ENCODE measurements at places on chromosomes 3 and 15. TPM values are rescaled to one million over a fixed set of nuclear protein-coding genes. Genes with fewer than 3 reads are reported as not detected.
A peak's percentile ranks its signal among the peaks of the same experiment; 100 is the strongest.

The KNG1 gene
- total RNA-seq: not detected

The IL5RA gene
- total RNA-seq: not detected

DNA sequence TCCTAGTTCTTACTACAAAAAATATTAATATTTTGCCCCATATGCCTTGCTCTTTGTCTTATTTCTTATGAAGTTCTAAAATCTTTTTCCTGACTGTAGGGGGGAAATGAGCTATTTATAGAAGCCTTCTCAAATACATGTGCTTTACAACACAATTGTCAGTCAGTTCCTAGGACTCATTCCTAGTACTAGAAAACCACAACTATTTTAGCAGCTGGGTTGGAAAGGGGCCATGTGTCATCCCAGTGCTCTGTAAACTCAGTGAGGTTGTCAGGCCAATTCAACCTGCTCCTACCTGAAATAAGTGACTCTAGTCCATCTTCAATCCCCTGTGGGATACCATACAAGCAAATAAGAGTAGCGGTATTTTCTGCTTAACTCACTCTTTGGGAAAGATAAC is 153.8 kb downstream of the ULK4 start:
- DNase-seq: no peak

DNA sequence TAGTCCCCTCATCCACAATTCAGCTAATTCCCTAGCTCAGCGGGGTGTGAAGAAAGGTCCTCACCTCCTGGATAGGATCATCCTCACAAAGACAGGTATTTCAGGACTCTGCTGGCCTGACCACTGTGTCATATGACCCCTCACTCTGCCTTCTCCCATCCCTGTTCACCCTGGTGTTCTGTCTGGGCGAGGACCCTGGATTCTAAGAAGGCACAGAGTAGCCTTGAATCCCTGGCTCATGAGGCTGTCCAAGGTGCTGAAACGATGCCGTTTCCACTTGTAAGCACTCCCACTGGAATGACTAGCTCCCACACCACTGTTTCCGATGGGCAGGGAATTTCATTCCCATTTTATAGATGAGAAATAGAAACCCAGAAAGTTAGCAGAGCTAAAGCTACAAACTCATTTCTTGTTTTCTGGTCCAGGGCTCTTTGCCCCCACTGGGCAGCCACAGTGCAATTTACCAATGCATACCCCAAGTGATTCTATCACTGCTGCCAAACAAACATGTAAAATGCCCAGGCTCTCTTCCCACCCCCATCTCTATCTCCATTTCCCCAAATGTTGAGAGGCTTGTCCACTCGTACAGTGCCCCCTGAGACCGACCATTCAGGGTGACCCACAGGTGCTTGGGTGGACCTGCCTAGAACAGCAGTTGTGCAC is 83.2 kb downstream of the RAB11A start:
- peak; percentile 69 for DNase-seq

- no peak for DNase-seq
These were observed 26.1 kb upstream of the LOXL1 start for GRCh38 chr15:73900095-73900712.

All from lung microvascular endothelial cell (primary cell).